ENCODE measurements at places on chromosomes 3 and 15. TPM values are rescaled to one million over a fixed set of nuclear protein-coding genes. Genes with fewer than 3 reads are reported as not detected.

Gene MYRIP
- total RNA-seq: 12.5 TPM

Gene SCN11A
- 0.31 TPM for total RNA-seq

Gene INO80
- total RNA-seq: 50.8 TPM

Gene PLA2G4D
- total RNA-seq: not detected

Gene ITGA11
- total RNA-seq: 0.62 TPM

- no peak for DNase-seq
Measured at GRCh38 chr3:193970773-193971206, 165.2 kb upstream of the HES1 start.

DNA sequence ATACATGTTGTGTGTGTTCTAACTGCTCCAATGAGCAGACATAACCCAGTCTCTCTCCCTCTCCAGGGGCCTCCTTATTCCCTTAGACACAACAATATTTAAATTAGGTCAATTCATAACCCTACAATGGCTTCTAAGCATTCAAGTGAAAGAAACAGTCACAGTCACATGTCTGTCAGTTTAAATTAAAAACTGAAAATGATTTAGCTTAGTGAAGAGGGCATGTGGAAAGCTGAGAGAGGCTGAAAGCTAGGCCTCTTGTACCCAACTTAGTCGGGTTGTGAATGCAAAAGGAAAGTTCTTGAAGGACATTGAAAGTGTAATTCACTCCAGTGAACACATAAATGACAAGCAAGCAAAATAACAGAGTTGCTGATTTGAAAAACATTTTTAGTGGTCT is 1519.6 kb downstream of the OTOL1 start:
- no peak for DNase-seq

- DNase-seq: no peak
Measured at GRCh38 chr3:115111632-115112031, 35.5 kb downstream of the ZBTB20 start.

GRCh38 chr3:8645712-8646111 is 1.1 kb upstream of the SSUH2 start:
- no peak for DNase-seq

DNA sequence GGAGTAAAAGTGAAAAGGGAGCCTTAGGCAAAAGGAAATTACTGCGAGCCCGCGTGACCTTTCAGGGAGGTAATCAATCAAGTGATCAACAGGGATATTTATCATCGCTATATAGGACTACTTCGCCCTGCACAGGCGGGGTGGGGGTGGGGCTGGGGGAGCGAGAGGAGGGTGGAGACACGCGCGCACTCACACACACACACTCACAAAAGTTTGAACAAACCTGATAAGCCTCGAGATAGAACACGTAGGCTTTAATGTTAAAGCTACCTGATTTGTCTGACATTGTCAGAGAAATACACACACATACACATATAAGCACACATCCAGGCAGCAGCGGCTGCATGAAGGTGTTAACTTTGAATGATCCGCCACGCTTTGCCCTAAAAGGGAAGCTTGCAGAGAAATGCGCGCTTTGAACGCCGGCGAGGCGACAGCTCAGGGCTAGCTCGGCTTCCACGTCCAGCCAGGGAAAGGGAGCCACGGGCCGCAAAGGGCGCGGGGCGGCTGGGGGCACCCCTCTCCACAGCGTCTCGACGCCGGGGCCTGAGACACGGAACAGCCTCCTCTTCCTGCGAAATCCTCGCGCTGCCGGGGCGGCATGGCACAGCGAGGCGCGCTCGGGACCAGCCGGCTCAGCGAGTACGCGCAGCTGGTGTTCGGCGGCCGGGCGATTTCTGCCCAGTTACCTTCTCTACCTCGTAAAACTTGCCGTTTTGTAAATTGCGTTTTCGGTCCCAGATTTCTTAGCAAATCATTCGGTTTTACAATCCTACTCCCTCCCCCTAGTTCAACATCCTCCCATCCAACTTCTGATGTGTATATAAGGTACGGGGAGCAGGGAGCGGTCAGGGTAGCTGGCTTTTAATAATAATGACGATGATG is 4.8 kb upstream of the MECOM start:
- no peak for DNase-seq

DNA sequence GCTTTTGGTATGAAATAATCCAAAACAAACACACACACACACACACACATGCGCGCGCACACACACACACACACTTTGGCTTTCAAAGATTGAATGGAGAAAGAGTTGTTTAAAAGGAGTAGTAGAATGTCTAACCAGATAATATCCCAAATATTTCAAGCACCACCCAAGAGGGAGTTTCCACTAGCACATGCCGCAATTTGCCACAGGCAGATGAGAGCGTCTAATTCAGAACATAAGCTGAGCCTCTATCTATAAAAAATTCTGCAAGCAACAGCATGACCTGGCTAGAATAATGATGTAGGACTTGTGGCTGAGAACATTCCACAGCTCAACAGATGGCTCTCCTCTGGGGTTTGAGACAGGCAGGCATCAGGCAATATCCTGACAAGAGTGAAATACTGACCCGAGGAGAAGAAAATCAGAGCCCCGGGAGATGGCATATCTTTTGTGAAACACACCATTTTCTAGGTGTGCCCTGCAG is 302.5 kb upstream of the GADL1 start:
- DNase-seq: no peak

DNA sequence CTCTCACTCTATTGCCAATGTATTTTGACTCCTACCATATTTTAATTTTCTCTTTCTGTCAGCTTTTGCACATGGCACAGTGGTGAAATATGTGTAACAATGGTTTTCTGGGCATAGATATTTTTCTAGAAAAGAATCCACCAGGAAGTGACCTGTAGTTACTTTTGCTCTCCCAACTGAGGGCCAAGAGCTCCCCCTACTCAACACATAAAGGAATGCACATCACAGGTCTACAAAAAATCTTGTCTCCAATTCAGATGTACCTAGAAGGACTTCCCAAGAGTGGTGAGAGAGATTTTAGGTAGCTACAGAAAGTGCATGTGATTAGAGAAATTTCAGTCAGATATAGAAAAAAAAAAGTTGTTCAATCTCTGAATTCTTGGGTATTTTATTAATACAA is 15.6 kb downstream of the CPA3 start:
- DNase-seq: no peak

Data from occipital lobe (tissue), 3 donors.